Activated T-helper 2 cell treated with anti-CD3 and anti-CD28 coated beads, Interferon-gamma antibody, Interleukin-2, Interleukin-4, amounts not matched to agents 10 μg/mL and 5 μg/mL and 100 μg/mL, durations not matched to agents 14 hours and 24 hours and 36 hours (primary cell): ENCODE measurements at places on chromosomes 12 and 14. TPM values are rescaled to one million over a fixed set of nuclear protein-coding genes. Genes with fewer than 3 reads are reported as not detected.

A2ML1 gene
- not detected in 2 replicates for total RNA-seq

DNA sequence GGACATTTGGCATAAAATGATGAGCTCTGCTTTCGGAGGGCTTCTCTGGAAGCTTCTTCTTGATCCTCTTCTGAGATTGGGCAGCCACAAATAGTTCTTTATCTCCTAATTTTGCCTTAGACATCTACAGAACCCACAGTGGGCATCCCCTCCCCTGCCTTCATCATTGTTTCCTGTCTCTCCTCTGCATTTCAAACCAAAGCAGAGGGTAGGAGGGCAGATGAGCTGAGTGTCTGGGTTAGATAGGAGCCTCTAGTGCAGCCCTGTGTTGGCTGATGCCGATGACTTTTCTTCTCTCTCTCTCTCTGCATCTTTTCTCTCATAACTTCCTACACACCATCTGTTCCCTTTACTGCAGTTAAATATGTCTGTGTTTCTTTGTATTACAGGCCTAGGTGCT, 8.5 kb upstream of the IL26 start:
- H3K4me3 ChIP-seq = no peak overlapping the region
- no peak for DNase-seq
- H3K27ac ChIP-seq = no peak overlapping the region
- peaks cover 13% of the 10 kb centered on the region for H3K27me3 ChIP-seq
- peaks cover 3% of the 10 kb centered on the region for H3K36me3 ChIP-seq
- peaks cover 56% of the 10 kb centered on the region for H3K4me1 ChIP-seq

PAN2 gene
- 28.7 and 28.9 TPM in 2 replicates for total RNA-seq

DNA sequence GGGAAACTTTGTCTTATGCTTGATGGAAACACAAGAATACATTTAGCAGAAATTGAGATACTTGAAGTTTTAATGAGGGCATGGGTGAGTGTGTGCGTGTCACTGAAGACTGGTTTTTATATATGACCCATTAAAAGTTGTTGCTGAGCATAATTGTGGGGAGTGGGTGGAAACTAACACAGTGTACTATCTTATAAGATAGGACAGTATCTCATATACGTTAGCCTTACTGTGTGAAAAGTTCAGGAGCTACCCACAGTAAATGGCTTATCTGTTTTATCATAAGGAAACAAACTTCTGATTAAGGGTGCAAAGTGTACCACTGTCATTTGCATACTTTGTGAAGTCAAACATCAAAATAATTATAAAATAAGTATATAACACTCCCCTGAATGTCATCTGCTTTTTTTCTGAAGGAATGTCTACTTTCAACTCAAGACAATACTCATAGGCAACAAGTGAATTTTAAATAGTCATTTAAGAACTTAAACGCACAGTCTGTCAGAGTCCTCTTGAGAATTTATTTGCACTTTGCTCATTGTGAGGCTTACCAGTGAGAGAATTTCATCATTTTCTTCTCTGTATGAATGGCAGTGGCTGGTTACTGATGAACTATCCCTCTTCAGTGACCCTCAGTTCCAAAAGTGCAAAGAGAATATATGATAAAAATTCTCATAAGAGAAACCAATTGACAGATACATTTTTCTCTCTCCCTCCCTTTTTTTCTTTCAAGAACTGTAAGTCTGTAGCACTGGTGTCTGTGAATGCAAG, 4.2 kb downstream of the PDE3A start:
- no peaks in the 10 kb centered on the region for H3K36me3 ChIP-seq
- H3K27ac ChIP-seq = no peak overlapping the region
- no peak overlapping the region for H3K4me3 ChIP-seq
- no peak for DNase-seq

DNA sequence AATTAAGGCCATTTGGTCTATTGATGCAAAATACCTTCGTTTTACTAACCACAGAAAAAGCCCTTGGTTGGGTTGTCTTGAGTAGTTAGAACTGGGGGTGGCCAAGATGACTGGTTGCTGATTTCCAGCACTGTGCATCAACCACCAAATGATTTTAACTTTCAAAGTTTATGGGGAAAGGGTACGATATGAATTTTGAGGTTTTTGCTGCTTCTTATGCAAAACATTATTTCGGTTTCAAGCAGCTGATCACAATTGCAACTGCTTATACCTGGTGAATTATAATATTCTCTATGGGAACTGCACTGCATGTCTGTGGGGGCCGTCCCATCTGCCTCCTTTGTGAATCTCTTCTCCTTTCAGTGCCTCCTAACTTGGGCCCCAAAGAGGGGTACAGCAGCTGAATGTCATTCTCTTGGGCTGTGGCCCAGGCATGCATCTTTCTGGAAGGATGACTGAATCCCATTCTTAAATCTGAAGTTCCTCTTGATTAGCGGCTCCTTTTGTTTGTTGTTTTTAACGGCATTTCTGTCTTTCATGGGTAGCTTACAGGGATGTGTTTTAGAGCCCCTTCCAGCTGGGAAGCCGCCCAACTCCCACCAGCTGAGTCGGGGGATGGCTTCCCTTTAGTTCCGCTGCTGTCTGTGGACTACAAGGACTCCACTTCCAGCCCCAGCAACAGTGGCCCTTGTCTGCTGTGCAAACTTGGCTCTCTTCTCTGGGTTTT, 479.8 kb downstream of the ZFP36L1 start:
- no peak overlapping the region for H3K4me3 ChIP-seq
- peaks cover 8% of the 10 kb centered on the region for H3K36me3 ChIP-seq
- H3K27ac ChIP-seq = no peak overlapping the region
- no peak for DNase-seq
- H3K27me3 ChIP-seq = no peaks in the 10 kb centered on the region

DNA sequence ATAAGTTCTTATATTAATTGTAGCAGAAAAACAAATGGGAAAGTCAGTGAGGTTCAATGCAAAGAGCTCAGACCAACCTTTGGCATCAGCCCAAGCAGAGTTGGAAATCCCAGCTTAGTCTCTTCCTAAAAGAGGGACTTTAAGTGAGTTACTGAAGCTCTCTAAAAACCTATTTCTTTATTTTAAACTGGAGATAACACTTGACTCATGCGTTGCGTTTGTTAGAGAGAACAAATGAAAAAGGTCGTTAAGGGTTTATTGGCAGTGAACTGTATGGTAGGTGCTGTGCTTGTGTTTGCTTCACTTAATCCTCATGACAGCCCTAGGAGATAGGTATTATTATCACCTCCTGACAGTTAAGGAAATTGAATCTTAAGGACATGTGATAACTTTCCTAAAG, 396.5 kb downstream of the RAD51B start:
- H3K27ac ChIP-seq = no peak overlapping the region
- no peak for DNase-seq
- H3K4me3 ChIP-seq = no peak overlapping the region
- H3K4me1 ChIP-seq = peaks cover 17% of the 10 kb centered on the region
- no peaks in the 10 kb centered on the region for H3K36me3 ChIP-seq

TAC3 gene
- not detected in 2 replicates for total RNA-seq

DNA sequence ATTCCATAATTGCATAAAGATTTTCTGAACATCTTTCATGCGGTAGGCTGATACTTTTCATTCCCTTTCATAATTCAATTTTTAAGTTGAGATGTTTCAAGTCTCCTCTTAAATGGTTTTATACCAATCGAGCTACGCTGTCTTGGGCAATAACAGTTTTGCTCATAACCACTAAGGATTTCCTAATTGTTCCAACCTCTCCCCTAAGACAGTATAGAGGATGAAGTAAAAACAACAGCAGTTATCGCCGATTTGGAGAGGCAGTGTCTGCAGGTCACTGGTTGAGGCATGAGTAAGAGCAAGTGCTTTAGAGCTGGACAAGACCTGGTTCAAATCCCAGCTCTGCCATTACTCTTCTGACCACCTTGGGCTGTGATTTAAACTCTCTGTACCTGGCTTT, 6.9 kb upstream of the MED13L start:
- no peak overlapping the region for H3K27ac ChIP-seq
- no peak overlapping the region for H3K4me3 ChIP-seq
- peaks cover 15% of the 10 kb centered on the region for H3K4me1 ChIP-seq

MDGA2 gene
- not detected in 2 replicates for total RNA-seq

GRCh38 chr12:19614601-19615383, 175.5 kb downstream of the AEBP2 start:
- no peaks in the 10 kb centered on the region for H3K36me3 ChIP-seq
- H3K27ac ChIP-seq = no peak overlapping the region
- DNase-seq = no peak
- H3K4me1 ChIP-seq = peaks cover 4% of the 10 kb centered on the region
- no peak overlapping the region for H3K4me3 ChIP-seq

GPRC5D gene
- total RNA-seq = not detected in 2 replicates

- no peak overlapping the region for H3K4me3 ChIP-seq
- H3K36me3 ChIP-seq = no peaks in the 10 kb centered on the region
- H3K27ac ChIP-seq = no peak overlapping the region
- no peaks in the 10 kb centered on the region for H3K4me1 ChIP-seq
- no peak for DNase-seq
- no peaks in the 10 kb centered on the region for H3K27me3 ChIP-seq
Measured at GRCh38 chr14:59356312-59356711, 108.9 kb downstream of the GPR135 start.
